CD4-positive, alpha-beta T cell treated with Interleukin-17A for 1 hour (primary cell): ENCODE measurements at places on chromosomes 12 and 14.

- DNase-seq = no peak
Measured at GRCh38 chr14:70665448-70666360, 24.0 kb downstream of the TTC9 start.

GRCh38 chr12:31316891-31317290 is 9.1 kb downstream of the SINHCAF start:
- DNase-seq = no peak

DNA sequence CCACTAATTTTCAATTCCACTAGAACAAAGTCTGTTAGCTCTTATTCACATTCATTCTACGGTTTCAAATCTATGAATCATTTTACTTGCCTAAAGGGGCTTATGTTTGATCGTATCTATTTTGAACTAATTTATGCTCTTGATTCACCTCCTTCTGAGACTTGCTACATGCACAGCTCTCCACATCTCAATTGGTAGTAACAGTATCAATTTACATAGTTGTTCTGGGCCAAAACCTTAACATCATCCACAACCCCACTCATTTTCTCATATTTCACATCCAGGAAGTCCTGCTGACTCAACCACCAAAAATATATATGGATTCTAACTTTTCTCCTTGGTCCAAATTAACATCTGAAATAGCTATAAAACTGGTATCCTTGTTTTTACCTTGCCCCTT is 208.6 kb downstream of the RASSF9 start:
- DNase-seq = no peak

GRCh38 chr12:52581066-52581465 is 7.4 kb upstream of the KRT74 start:
- no peak for DNase-seq

GRCh38 chr14:28542040-28542439 is 224.5 kb upstream of the FOXG1 start:
- no peak for DNase-seq

GRCh38 chr14:98077176-98077575 is 1194.8 kb downstream of the BCL11B start:
- DNase-seq = no peak

GRCh38 chr14:20413744-20414082 is 412 bp upstream of the TEP1 start:
- peak; percentile 48 for DNase-seq

DNA sequence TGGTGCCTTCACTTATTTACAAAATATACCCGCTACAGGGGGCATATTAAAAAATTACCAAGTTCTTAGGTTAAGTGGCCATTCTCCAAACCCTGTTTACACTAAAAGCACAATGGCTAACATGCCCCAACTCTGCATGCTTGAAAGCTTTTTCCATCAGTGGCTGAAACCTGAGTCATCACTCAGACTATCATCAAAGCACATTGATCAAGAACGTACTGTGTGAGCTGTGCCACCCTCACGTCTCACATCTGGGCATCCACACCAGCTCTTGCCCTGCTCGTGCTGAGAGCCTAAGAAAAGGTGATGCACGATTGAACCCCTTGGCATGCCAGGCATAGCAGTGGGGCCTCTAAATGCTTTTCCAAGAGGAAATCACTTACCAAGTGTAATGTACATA is 13.2 kb downstream of the AQP6 start:
- no peak for DNase-seq

- DNase-seq = no peak
Measured at GRCh38 chr12:112961074-112961473, 17.2 kb upstream of the OAS2 start.

GRCh38 chr14:68397822-68398221 is 395.0 kb downstream of the ZFP36L1 start:
- no peak for DNase-seq

DNA sequence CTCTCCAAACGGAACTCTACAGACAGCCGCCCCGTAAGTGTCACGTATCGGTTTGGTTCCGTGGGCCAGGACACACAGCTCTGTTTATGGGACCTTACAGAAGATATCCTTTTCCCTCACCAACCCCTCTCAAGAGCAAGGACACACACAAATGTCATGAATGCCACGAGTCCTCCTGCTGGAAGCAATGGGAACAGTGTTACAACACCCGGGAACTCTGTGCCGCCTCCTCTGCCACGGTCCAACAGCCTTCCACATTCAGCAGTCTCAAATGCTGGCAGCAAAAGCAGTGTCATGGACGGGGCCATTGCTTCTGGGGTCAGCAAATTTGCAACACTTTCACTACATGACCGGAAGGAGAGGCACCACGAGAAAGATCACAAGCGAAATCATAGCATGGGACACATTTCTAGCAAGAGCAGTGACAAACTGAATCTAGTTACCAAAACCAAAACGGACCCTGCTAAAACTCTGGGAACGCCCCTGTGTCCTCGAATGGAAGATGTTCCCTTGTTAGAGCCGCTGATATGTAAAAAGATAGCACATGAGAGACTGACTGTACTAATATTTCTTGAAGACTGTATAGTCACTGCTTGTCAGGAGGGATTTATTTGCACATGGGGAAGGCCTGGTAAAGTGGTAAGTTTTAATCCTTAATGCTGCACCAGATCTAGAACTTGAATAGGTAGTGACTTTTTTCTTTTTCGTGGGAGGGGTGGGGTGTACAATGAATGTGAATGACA is 69.7 kb downstream of the WDR20 start:
- DNase-seq = no peak

DNA sequence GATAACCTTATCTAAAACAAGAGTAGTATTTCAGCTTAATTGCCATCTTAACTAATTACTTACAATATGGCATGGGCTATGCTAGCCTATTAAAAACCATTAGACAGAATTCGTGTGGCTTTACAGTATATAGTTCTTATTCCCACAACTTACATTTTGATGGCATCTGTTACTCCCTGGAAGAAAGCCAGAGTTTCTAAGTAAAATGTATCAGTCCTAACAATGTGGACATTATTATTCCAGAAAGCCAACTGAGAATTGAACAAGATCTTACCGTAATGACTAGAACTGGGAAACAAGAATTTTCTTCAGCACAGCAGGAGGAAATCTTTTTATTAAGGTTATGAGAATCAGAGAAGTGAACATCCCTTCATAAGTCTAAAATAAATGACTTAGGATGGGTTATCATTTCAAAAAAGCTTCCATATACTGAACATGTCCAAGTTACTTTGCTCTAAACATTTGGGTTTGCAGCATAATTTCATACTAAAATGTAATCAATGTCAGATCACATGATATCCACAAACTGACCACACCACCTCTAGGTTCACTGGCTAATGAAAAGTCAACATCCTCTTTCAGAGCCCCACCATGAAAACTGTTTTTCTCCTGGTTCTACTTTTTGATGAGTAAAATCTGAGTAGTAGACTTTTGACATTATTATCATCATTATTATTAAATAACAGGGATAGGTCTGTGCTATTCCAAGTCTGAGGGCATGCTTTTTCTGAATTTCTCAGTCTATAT is 179.7 kb downstream of the SSPN start:
- no peak for DNase-seq

DNA sequence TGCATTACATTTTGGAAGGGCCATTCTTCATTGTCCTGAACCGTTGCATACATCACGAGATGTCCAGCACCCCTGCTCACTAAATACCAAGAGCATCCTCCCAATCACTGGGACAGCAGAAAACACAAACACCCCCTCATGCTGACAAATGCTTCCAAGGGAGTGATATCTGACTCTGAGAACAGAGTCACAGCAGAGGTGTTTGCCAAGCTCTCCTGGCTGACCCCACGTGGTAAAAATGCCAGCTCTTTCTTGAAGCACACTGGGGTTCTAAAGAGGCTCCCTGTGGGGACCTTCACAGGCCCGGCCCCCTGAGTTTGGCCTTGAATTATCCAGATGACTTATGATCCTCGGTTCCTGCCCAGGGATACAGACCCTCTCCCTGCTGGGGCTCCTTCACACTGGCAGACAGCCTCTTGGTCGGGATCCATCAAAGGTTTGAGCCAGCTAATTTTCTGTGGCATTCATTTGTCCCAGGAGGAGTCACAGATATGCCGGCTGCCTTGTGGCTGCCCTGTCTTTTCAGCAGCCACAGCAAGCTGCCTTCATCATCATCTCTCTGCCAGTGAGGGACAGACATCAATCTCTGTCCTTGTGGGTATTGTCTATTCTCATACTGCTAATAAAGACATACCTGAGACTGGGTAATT is 43.1 kb upstream of the PSMC1 start:
- no peak for DNase-seq

DNA sequence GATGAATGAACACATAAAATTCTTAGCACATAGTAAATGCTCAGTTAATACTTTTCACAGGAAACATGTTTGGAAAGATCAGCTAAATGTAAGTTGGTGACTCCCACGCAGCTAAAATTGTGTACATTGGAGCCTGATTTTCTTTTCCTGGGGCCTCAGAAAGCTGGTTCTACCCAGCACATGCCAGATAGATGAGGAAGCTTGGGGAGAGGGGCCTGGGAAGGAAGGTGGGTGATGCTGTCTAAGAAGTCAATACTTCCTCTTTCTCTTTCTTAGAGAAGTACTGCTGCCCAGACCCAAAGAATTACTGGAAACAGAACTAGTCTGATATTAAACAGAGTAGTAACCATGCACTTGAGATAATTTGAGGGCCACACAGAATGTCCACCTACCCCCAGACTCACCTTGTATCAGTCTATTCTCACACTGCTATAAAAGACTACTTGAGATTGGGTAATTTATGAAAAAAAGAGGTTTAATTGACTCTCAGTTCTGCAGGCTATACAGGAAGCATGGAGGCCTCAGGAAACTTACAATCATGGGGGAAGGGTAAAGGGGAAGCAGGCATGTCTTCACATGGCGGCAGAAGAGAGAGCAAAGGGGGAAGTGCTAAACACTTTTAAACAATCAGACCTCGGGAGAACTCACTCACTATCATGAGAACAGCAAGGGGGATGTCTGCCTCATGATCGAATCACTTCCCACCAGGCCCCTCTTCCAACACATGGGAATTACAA is 123.3 kb upstream of the MED13L start:
- peak; percentile 5 for DNase-seq

GRCh38 chr12:127260999-127261398 is 1006.0 kb upstream of the TMEM132C start:
- DNase-seq = no peak

GRCh38 chr14:91115986-91116770 is 2.3 kb downstream of the DGLUCY start:
- DNase-seq = peak; percentile 22

- no peak for DNase-seq
Measured at GRCh38 chr12:62792236-62792870, 142.6 kb downstream of the PPM1H start.

DNA sequence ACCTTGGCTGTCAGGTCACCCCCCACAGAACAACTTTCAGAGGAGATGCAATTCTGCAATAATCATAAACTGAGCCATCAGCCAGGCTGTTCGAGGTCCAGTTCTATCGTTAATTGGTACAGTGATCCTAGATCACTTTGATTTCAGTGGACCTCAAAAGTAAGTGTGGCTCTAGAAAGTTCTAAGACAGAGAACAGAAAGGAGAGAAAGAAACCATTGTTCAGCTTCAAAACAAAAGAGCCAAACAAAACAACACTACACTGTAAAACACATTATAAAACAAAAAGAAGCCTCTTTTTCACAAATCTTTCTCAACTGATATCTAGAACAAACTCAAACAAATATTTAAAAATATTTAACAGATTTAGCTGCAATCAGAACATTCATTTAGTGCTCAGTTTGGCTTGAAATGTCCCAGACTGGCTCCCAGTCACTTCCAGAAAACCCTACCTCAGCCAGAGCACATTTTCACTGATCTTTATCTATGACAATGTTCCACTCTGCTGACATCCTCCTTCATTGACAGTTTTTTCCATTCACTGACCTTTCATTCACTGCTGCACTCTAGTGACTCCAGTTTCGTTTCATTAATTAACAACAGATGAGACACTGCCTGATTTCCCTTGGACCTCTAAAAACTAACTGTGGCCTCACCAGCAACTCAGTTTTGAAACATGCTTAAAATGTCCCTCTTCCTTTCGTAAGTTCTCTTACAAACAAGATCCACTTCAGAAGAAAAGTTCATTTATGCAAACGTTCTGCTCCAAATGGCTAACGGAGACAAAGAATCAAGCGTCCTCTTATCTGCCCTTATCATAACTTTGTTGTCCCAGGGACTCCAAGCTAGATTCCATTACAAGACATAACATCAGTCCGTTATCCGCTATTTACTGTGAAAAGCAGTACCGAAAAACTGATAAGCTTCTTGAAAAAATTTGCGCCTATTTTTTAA is 56.8 kb downstream of the DUSP16 start:
- DNase-seq = peak; percentile 33

GRCh38 chr14:64706593-64707193 is 2.5 kb downstream of the PLEKHG3 start:
- DNase-seq = no peak

GRCh38 chr12:113149361-113150150 is at the start of gene CFAP73:
Gene CFAP73 (plus strand): TSS chr12:113149724. CDS start chr12:113149858, 134 bp downstream.
- no peak for DNase-seq
